ENCODE measurements at places on chromosomes 6 and 20.

DNA sequence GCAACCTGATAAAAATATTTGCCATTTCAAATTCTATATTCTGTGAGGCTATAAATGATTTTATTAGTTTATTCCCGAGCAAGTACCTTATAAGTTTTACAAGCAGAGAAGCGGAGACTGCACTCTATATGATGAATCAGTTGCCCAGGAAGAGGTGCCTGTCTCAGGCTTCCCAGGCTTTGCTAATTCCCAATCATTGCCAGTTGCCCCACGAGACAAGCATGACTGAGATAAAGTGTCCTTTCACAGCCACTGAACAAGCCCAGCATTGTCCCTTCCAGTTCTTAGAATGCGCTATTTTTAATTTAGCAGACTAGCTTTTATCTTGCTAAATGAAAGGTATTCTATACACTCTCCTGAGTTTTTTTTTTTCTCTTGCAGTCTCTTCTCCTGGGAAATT lies 260.7 kb downstream of the ALDH8A1 start:
- DNase-seq: no peak

DNA sequence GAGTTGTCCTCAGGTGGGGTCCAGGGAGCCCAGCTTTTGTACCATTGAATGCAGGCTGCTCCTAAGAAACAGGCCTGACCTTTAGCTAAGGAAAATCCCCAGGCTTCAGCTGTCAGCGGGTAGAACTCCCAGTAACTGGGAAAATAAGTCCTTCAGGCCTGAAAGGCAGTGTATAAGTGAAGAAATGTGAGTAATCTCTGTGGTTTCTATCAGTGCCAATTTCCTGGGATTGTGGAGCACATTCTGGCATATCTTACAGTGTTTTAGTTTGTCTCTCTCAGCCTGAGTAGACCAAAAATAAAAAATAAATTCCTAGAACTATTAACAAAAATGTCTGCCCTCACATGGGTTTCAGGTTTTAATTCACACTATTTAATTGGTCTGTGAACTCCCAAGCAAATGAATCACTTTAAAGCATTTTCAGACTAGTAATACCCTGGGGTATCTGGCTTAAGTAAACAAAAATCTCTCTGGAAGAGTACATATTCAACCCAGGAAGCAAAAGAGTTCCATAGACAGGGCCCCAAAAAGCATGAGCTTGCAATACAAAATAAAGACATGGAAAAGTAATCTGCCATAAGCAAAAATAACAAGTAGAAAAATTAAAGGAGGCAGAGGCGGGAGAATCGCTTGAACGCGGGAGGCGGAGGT lies 566.2 kb upstream of the NOX3 start:
- DNase-seq: no peak

DNA sequence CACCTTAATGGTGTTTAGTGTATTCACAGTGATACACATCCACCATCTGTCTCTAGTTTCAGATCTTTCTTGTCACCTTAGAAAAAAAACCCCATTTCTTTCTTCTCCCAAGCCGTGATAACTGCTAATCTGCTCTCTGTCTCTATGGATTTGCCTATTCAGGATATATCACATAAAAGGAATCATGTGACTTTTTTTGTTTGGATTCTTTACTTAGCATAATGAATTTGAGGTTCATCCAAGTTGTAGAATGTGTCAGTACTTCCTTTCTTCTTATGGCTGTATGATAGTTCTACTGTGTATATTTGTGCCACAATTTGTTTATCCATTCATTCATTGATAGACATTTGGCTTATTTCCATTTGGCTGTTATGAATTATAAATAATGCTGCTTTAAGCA lies 57.1 kb downstream of the ITCH start:
- no peak for DNase-seq

DNA sequence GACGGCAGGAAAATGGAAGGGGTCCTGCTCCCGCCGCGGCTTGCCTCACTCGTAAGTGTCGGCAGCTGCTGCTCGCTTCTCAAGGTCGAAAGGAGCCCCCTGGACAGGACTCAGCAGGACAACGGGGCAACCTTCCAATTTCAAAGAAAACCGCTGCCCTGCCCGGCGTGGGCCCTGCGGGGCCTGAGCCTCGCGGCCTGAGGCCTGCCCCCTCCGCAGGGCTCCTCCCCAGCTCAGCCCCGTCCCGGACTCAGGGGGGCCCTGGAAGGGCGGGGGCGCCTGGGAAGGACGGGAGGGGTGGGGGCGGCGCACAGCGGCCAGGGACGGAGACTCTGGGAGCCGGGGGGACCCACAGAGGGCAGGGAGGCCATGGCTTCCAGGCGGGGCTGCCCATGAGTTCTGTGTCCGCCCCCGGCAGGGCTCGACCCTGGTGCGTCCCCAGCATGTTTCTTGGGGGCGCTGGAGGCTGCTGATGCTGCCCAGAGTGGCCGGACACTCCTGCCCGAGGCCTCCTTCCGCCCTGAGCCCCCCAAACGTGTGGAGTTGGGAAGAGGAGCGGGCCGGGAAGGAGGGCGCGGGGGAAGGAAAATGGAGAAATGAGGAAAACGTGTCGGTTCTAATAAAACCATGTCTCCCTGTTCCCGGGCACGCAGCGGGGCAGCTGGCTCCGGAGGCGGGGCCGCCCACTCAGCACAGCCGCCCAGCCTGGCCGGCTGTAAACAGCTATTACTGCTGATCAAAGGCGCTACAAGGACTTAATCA lies 114.6 kb downstream of the DLL1 start:
- DNase-seq: peak; percentile 26

DNA sequence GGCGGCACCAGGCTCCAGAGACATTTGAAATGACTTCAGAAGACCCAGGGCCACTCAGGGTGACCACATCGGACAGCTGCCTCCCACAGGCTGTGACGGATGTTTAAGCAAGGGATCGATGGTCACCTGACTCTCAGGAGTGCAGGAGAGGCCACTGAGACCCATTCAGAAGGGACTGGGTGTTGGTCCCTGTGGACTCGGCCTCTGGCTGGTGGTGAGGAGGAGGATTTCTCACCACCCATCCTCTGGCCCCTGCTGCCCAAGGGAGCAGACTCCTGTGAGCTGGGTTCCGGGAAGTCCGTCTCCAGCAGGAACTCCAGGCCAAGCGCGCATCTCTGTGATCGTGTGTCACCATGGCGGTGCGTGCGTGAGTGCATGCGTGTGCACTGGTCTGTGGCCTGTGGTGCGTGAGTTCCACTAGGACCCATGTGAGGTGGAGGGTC lies 25.5 kb downstream of the NPEPL1 start:
- no peak for DNase-seq

- DNase-seq: no peak
Measured at GRCh38 chr20:62370807-62371587, 3.9 kb upstream of the LAMA5 start.
